ENCODE measurements at places on chromosomes 11 and 22. TPM values are rescaled to one million over a fixed set of nuclear protein-coding genes. Genes with fewer than 3 reads are reported as not detected.
A peak's percentile ranks its signal among the peaks of the same experiment; 100 is the strongest.

DNA sequence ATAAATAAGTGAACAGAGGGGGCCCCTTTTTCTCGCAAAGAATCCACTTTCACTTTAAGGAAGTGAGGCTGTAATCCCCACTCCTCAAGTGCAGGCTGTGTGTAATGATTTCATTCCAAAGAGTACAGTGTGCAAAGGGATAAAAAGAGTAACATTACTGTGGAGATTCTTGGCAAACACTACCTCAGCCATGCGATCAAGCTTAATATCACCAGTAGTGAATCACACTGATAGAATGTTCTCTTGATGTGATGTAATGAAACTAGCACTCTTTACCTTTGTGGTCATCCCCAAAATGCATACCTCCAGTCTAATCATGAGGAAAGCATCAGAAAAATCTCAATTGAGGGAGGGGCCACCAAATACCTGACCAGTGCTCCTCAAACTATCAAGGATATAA lies 246.1 kb upstream of the CHORDC1 start:
- DNase-seq: no peak

DNA sequence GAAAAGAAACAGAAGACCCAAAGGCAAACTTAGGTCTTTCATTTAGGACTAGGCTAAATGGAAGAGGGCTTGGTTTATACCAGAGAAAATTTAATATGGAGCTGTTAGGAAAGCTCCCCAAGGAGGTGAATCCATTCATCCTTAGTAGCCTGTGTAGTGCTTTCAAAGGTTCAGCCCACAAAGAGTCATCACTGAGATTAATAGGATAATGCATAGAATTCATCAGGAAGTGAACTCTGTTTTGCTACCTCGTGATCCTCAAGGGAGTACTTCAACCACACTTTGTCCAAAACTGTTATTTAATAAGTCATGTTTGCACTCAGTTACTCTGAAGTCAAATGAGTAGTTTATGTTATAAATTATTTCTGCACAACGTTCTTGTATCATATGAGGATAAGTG lies 43.3 kb upstream of the MMP7 start:
- no peak for DNase-seq

Gene ST14
- total RNA-seq: 1.0 TPM

- DNase-seq: peak; percentile 42
Measured at GRCh38 chr11:72585762-72586311, 88.4 kb downstream of the PDE2A start.

- peak; percentile 11 for DNase-seq
Measured at GRCh38 chr22:47032091-47032943, 269.9 kb downstream of the TBC1D22A start.

Gene CRYBA4
- not detected for total RNA-seq

Measured in left ventricle myocardium inferior (tissue), 1 donor.